Suppressor macrophage (primary cell): ENCODE measurements at places on chromosomes 1 and 21.

- peak; percentile 77 for DNase-seq
Observed at GRCh38 chr1:229582011-229582694, 23.6 kb upstream of the ABCB10 start.

DNA sequence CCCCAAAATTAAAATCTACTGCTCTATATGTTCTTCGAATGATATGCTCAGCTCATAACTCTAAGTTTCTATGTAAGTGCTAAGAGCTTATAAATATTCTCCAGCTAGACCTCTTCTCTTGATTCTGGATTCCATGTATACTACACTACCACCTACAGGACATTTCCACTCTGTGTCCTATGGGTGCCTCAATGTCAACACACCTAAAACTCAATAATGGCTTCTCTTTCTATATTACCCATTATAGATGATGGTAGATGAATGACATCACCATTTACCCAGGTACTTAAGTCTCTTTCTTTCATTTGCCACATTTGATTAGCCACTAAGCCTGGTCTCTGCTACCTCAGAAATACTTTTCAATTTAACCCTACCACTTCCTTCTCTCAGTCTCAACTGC is 41.3 kb downstream of the TBX19 start:
- DNase-seq, result no peak

DNA sequence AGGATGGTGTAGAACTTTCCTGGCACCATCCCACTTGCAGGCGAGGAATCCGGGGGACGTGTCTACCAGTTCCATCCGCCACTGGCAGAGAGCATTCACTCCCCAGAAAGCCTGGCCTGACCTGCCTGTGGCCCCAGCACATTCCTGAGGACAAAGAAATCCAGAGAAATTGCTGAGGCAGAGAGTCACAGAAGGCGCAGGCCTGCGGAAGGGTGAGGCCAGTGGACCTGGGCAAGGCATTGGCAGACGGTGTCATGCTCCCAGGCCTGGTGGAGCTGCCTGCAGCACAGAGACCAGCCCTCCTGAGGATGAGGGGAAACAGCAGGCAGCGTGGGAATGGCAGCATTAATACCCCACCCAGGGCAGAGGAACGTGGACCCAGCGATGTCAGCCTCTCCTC is 81.2 kb upstream of the F3 start:
- DNase-seq, result no peak

- DNase-seq, result no peak
Observed at GRCh38 chr21:41892726-41893125, 13.6 kb upstream of the PRDM15 start.

DNA sequence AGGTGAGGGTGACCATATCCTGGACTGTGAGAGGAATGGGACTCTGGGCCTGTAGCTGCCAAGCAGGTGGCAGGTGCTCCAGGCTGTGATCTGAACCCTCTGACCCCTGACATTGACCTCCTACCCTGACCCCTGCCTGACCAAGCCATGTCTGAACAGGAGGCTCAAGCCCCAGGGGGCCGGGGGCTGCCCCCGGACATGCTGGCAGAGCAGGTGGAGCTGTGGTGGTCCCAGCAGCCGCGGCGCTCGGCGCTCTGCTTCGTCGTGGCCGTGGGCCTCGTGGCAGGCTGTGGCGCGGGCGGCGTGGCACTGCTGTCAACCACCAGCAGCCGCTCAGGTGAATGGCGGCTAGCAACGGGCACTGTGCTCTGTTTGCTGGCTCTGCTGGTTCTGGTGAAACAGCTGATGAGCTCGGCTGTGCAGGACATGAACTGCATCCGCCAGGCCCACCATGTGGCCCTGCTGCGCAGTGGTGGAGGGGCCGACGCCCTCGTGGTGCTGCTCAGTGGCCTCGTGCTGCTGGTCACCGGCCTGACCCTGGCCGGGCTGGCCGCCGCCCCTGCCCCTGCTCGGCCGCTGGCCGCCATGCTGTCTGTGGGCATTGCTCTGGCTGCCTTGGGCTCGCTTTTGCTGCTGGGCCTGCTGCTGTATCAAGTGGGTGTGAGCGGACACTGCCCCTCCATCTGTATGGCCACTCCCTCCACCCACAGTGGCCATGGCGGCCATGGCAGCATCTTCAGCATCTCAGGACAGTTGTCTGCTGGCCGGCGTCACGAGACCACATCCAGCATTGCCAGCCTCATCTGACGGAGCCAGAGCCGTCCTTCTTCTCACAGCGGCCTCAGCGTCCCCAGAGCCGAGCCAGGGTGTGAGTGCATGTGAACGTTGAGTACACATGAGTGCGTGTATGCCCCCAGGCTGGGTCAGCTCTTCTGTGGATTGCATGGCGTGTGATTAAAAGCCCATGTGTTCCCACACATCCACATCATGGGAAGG is 3.1 kb downstream of the TMEM125 start:
- DNase-seq, result no peak

- DNase-seq, result peak; percentile 49
Observed at GRCh38 chr1:21295002-21295401, 4.7 kb upstream of the ECE1 start.

DNA sequence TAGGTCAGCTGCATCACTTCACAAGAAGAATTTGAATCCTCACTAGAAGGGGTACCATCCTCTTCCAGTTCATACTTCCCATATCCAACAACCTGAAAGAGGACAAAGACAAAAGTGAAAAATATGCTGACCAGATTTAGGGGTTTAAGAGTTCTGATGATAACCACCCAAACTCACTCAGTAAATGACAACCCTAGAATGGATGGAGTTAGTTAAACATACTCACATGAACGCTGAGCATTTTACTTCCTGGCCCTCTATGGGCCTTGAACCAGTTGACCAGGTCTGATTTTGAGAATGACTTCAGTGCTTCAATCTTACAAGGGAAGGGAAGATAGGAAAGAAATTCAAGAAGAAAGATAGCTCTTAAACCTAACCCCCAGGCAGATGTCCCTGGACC is 89.2 kb downstream of the NRDC start:
- no peak for DNase-seq

GRCh38 chr1:43776043-43776761 is 68.9 kb downstream of the ST3GAL3 start:
- DNase-seq, result no peak

GRCh38 chr1:226680653-226681052 is 58.4 kb downstream of the ITPKB start:
- DNase-seq, result no peak

DNA sequence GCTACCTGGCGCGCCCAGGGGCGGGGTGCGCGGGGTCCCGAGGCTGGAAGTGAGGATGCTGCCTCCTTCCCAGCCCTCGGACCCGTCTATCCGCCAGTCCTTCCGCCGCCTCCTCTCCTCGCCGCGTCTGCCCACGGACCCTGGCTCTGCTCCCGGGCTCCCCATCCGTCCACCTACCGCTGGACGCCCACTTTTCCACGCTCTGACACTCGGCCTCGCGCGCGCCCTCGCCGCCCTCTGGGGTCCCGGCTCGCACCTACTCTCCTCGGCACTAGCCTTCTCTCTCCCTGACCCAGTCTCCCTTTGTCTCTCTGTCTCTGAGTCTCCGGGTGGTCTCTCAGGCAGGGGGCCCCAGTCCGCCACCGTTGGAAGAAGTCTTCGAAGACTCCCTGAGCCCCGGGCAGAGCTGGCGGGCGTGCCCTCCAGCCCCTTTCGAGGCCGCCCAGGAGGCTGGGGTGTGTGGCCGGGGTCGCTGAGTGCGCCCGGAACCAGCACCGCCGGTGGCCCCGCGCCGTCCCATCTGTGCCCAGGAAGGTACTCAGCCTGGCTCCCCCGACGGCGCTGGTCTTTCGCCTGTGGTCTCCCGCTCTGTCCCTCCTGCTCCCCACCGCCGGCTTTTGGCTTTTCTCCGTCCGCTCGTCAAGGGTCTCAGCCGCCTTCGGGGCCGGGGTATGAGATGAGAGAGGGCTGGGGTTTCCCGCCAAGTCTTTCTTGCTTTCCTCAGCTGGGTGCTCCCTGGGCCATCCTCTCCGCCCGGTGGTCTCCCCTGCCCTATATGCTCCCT is 610 bp downstream of the DRAXIN start:
- DNase-seq, result no peak

- DNase-seq, result no peak
Observed at GRCh38 chr1:234780112-234780511, 170.1 kb upstream of the IRF2BP2 start.

DNA sequence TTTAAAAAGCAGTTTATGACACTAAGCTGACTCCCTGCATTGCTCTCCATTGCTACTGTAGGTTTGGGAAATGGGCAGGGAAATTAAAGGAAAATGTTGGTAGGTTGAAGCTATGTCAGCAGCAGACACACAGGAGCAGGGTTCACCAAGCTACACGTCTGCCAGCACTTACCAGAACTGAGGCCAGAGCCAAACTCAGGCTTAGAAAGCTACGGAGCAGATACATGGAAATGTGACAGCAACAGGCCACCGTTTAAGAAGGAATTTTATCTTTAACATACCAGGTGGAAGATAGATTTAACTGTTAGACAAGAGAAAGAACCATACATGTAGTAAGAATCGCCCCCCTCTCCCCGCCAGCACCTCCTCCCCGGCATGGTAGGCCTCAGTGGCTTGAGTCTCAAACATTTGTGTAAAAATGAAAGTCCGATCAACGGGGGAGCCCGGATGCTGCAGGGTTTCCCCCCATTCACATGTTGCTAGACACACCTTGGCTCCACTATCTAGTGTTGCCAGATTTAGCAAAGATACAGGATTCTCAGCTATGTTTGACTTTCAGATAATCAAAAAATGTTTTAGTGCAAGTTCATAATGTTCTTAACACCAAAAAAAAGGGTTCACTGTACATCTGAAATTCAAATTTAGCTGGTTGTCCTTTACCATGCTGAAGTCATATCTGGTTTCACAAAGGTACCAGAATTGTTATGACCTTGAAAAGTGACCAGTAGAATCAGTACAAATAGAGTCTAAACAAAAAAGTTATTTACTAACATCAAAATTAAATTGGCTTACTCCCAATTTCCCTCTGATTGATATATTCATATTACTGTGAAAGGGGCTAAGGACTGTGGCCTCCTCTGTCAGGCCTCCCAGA is 6.7 kb downstream of the OR2T11 start:
- no peak for DNase-seq

DNA sequence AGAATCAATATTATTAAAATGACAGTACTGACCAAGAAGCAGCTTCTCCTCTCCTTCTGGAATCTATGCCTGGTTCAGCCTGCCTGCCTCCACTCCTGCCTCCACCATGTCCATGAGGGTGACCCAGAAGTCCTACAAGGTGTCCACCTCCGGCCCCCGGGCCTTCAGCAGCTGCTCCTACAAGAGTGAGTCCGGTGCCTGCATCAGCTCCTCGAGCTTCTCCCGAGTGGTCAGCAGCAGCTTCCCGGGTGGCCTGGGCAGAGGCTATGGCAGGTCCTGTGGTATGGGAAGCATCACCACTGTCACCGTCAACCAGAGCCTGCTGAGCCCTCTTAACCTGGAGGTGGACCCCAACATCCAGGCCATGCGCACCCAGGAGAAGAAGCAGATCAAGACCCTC is 822.4 kb upstream of the NEGR1 start:
- no peak for DNase-seq

DNA sequence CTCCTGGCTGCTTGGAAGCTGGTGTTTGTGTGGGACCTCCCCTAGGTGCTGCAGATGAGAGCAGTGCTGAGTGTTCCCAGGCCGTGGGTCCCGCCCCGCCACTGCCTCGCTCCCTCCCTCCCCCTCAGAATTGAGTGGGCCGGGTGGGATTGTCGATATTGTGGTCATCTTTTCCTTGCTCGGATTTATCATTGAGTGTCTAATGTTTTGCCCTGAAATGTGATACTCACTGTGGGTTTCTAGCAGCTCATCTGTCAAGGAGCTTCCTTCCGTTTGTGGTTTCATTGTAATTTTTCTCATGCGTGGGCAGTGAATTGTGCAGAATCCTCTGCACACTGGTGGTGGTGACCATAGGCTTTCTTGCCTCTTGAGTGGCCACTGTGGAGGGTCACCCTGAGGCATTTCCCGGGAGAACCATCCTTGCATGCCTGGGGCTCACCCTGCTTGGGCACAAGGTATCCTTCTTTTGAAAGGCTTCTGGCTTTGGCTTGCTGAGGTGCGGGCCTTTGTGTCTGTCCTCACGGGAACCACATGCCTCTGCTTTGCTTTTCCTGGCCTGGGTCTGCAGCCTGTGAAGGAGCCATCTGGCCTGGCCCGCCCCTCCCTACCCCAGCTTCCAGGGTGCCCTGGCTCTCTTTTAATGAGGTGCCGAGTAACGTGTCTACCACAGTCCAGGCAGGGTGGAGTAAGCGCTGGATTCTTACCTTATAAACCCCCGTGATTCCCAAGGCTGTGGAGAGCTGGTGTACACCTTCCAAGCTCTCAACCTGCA is 25.6 kb downstream of the SLX9 start:
- peak; percentile 24 for DNase-seq

GRCh38 chr1:58649555-58649954 is 50.3 kb downstream of the MYSM1 start:
- no peak for DNase-seq
